ENCODE measurements at places on chromosomes 5 and 9.

DNA sequence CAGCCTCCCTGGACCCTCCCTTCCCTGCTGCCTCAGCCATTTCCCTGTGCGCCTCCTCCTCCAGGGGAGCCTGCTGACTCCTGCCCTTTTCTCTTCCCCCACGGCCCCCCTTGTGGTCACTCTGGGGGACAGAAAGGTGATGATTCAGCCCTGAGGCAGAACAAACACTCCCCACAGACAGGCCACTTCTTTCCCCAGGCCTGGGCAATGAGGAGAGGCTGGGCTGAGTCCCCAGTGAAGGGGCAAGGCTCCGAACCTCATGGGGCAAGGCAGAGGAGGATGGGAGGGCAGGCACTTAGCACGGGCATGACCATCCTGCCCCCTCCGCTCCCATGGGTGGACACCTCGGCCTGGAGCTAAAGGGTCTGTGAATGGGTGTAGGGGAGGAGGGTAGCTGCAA, 21.0 kb downstream of the CSF1R start:
- no peak for DNase-seq

DNA sequence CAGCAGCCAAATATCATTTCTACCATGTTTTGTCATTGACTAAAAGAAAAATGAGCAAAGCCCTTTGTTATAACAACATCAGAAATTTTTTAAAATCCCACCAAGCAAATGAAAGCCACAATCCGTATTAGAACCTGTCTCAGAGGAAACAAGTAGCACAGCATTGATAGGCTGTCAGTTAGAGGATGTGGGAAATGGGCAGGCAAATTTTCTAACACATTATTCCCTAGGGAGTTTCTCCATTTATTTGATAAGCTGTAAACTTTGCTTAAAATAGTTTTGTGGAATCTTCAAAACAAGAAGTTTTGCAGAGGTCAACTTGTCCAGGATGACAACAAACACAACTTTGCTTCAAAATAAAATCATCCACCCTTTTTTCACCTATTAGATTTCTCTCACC, 53.6 kb upstream of the APC start:
- DNase-seq, result no peak

DNA sequence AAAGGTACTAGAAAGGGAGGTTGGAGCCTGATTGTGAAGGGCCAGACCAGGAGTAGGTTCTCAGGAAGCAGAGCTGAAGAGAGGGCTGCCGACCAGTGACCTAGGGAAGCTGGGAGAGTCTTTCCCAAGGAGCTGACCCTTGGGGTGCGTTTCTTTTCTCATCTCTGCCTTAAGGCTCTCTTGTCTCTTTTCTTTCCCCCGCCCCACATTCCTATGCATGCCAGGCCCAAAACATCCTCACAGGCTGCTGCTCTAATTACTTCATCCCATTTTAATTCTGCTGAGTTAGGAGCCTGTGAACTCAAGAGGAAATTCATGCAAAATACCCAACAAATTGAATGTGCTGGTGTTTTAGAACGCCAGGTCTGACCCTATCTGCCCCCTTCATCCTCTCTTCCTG, 46.9 kb upstream of the HSPA9 start:
- DNase-seq, result no peak

DNA sequence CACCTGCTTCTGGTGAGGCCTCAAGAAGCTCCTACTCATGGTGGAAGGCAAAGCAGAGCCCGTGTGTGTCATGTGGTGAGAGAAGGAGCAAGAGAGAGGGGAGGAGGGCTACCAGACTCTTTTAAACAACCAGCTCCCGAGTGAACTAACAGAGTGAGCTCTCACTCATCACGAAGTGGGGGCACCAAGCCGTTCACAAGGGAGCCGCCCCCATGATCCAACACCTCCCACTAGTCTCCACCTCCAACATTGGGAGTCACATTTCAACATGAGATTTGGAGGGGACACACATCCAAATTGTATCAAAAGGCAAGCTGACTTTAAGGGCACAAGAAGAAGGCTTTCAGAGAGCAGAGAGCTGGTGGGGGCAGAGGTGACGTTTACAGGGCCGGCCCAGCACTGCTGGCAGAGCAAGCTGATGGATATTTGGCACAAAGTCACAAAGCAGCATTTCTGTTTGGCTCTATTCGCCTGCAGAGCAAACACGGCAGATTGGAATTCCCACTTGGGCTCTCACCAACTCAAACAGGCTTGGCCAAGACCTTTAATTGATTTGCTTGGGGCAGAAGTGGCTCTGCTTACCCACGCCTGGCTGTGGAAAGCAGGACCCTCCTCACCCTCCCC, 20.0 kb downstream of the PITX1 start:
- DNase-seq, result no peak

DNA sequence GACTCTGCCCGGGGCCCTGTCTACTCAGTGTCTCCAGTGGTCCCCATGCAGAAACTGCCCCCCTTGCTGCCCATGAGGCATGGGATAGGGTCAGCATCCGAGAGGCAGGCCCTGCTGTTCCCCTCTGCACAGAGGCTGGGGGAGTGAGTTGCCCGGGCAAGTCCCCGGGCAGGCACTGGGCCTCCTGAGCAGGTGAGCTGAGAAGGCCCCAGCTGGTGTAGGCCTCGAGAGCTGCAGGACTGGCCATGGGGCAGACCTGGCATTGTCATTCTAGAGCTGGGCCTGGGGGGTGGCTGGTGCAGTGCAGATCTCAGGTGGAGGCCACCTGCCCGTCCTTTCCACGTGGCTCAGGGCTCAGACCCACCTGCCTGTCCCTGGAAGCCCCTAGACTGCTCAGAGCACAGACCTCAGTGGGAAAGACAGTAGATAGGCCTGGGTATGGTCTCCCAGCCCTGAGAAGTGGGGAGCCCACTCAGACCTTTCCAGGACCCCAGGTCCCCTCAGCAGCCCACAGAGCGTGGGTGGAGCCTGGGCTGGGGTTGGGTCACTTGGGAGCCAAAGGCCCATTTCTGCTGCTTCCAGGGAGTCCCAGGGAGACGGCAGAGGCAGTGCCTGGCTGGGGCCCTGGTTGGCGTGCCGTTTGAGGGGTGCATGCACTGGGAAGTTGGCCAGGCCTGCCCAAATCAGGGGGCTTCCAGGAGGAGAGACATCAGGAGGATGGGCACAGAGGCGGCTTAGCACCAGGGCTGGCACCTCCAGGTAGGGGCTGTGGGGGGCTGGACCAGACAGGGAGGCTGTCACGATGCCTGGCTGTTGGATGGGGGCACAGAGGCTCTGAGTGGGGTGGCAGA, 4.8 kb upstream of the NOTCH1 start:
- no peak for DNase-seq

DNA sequence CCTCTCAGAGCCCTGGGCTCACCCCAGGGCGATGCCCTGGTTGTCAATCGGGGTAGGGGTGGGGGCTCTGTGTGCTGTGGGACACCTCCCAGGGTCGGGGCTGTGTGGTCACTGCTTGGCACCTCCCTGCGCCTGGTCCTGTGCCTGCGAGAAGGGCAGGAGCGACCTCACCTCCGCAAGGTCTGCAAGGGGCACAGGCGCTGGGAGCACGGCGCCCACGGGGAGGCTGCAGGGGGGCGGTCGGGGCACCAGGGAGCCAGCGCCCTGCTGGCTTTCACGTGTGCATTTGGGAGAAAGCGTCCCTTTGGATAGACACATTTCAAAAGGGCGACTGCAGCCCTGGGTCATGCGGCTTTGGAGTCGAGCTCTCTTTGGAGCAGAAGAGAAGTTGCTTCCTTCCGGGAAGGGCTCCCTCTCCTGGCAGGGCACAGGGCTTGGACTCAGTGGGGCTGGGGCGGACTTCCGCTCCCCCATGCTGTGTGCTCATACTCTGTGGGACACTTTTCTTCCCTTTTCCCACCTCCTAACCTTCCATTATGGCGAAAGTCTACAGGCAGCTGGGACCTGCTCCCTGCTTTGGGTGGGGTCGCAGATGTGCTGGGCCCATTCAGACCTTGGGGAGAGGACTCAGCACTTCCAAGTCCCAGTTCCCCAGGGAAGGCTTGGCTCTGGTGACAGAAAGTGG, 52.9 kb upstream of the SLC28A3 start:
- no peak for DNase-seq

Measured in T-helper 1 cell (primary cell).